ENCODE measurements at places on chromosomes 13 and 19. TPM values are rescaled to one million over a fixed set of nuclear protein-coding genes. Genes with fewer than 3 reads are reported as not detected.
A peak's percentile ranks its signal among the peaks of the same experiment; 100 is the strongest.

Gene PSG3
- total RNA-seq = not detected

Gene GRIK5
- 1.1 TPM for total RNA-seq

Gene OR1M1
- not detected for total RNA-seq

Gene ZNF136
- 5.3 TPM for total RNA-seq

Gene SAMD4B
- 152 TPM for total RNA-seq

Gene SMIM24
- not detected for total RNA-seq

Gene LSR
- 145 TPM for total RNA-seq

- DNase-seq = no peak
These were observed 412.8 kb downstream of the ZNF536 start for GRCh38 chr19:30784850-30785457.

DNA sequence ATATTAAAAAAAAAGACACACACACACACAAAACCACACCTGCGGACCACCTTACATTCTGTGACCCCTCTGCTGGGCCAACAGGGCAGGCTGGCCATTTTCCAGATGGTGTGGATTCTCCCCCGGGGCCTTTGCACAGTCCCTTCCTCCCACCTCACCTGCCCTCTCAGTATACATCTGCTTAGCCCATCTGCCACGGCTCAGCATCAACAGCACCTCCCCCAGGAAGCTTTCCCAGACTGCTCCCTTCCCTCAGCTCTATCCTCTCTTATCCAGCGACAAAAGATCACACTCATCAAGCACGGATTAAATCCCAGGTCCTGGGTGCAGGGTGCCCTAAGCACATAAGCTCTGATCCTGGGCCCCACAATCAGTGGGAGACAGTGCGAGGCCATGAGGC lies 4.5 kb downstream of the ZNF787 start:
- DNase-seq = no peak

- DNase-seq = peak; percentile 93
These were observed 137.8 kb upstream of the TSC22D1 start for GRCh38 chr13:44713788-44714469.

GRCh38 chr19:42121036-42121621 lies 11.1 kb downstream of the POU2F2 start:
- DNase-seq = no peak

GRCh38 chr19:4375164-4376027 lies 25.0 kb downstream of the SH3GL1 start:
- DNase-seq = peak; percentile 92

- DNase-seq = no peak
These were observed 483.3 kb upstream of the SPRY2 start for GRCh38 chr13:80824229-80824628.

- no peak for DNase-seq
These were observed 59.4 kb upstream of the FARP1 start for GRCh38 chr13:98083507-98083906.

Measured in PC-9 (cell line).